Pancreas (tissue), 10 donors: ENCODE measurements at places on chromosomes 4 and X. TPM values are rescaled to one million over a fixed set of nuclear protein-coding genes. Genes with fewer than 3 reads are reported as not detected.

BTC gene
- 1.6 TPM for total RNA-seq

USP26 gene
- not detected for total RNA-seq

- DNase-seq, result no peak
These were observed 270.2 kb downstream of the TLL1 start for GRCh38 chr4:166143227-166143626.

WDR13 gene
- total RNA-seq, result 128 TPM

SPACA5 gene
- total RNA-seq, result not detected

PDE5A gene
- total RNA-seq, result 21.5 TPM

DNA sequence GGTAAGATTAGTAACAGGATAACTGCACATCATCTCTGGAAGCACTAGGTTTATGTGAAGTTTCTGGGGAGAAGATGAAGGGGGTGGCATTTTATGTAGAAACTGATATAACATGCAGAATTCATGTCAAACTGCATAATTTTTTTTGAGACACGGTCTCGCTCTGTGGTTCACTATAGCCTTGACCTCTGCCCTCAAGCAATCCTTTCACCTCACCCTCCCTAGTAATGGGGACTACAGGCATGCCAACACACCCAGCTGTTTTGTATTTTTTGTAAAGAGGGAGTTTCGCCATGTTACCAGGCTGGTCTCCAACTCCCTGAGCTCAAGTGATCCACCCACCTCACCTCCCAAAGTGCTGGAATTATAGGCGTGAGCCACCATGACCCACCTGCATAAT is 11.5 kb downstream of the ABRAXAS1 start:
- DNase-seq, result no peak
